Activated CD4-positive, alpha-beta T cell treated with anti-CD3 and anti-CD28 coated beads, Interleukin-10, Interleukin-2, amounts not matched to agents 100 ng/mL and 50 ng/mL, durations not matched to agents 16 hours and 8 hours (primary cell): ENCODE measurements at places on chromosomes 11 and 22.
A peak's percentile ranks its signal among the peaks of the same experiment; 100 is the strongest.

DNA sequence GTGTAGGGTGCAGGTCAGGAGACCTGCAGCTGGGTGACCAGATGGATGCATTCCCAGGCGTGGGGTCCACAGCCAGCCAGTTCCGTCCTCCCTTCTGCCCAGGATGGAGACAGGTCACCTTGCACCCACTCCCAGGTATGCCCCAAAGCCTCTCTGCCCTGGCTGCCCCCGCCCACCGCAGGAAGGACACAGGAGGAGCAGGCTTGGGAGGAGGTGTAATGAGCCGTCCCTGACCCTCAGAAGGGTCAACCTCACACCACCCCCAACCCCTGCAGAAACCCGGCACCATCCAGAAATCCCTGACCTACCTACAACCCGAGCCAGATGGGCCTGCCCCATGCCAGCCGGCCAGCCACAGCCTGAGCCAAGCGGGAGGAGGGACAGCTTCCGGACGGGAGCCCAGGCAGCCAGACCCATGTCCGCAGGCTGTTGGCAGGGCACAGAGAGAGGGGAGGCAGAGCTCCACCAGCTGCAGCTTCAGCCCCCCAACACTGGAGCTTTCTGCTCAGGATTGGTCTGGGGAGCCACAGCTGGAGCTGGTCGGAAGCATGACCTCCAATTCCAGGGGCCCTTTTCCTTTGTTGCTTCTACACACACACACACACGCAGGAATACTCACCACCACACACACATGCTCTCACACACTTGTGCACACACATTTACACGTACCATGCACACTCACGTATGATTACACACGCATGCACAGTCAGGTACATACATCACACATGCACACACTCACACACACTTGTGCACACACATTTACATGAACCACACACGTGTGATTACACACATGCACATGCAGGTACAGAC, 5.3 kb downstream of the IFITM10 start:
- DNase-seq = no peak

- DNase-seq = peak; percentile 85
Observed at GRCh38 chr11:47565340-47566148, at the start of gene PTPMT1. TSS of gene PTPMT1 (plus strand) at chr11:47565599. CDS start at chr11:47565623, 24 bp downstream.

DNA sequence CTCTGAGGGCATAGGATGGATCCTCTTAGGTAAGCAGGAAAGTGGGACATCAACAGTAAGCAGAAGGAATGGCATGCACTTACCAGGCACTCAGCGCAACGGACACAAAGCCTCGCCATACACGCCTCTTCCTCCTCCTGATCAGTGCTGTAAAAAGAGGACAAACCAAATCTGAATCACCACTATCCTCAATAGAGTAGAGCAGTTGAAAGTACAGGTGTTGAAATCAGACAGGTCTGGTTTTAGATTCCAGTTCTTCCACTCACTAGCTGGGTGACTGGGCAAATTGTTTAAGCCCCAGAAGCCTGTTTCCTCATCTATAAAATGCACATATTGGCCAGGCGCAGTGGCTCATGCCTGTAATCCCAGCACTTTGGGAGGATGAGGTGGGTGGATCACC, 8.6 kb upstream of the JAML start:
- DNase-seq = no peak

- DNase-seq = no peak
Observed at GRCh38 chr11:44614281-44614775, 48.9 kb downstream of the CD82 start.

DNA sequence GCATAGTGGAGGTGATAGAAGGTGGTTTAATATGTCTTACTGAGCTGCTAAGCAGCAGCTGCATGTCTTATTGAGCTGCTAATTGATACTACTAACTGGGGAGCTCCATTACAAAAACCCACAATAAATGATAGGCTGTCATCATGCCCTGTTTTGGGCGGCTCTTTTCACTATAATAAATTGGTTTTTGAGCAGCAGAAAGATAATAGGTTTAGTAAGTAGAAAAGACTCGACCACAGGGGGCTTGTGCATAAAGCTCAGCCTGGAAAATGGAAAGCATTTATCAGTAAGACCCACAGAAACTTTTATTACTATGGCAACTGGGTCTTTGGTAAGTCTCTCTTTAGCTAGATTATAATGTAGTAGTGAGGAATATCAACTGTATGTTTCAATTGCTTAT, 117.6 kb downstream of the LDLRAD3 start:
- DNase-seq = no peak

DNA sequence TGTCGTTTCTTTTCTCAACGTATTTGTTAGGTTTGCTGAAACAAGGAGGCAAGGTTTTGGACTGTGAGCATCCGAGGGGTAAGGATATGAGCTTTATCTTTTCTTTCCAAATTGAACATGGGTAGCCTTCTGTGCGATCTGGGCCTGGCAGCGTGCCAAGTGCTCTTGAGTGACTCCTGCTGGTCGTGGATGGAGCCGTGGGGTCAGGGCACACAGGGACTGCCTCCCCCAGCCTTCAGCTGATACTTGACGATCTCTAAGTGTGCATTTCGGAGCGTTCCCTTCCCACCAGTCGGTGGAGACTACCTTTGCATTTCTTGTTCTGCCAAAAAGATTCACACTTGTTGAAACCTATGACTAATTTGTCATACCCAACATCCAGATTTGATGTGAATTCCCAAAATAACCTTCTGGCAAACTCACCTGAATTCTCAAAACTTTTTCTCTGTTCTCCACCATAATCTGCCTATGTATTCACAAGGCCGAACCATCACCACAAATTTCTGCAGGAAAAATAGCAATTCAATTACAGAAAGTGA, 40.1 kb upstream of the CLMP start:
- DNase-seq = peak; percentile 47

GRCh38 chr22:38097557-38098409, 12.7 kb downstream of the BAIAP2L2 start:
- DNase-seq = no peak

DNA sequence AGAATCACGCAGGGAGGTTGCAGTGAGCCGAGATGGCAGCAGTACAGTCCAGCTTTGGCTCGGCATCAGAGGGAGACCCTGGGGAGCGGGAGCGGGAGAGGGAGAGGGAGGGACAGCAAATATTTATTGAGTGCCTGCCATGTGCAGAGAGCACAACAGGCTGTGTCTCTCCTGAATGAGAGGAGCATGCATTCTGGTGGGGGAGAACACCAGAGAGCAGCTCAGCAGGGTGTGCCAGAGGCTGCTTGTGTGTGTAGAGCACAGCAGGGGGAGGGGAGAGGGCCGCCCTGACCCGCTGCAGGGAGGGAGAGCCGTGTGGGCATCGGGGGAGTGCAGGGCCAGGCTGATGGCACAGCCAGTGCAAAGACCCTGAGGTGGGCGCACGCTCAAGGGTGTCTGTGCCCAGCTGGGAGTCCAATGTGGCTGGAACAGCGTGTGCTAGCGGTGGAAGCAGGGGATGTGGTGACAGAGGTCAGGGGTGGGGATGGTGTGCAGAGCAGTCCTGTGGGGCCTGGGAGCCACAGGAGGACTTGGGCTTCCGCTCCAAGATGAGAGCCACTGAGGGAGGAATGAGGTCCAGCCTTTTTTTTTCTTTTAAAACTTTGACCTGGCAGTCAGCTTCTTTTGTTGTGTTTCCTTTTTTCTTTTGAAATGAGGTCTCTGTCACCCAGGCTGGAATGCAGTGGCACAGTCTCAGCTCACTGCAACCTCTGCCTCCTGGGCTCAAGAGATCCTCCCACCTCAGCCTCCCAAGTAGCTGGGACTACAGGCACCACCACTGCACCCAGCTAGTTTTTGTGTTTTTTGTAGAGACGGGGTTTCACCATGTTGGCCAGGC, 12.0 kb downstream of the PPIL2 start:
- DNase-seq = no peak

DNA sequence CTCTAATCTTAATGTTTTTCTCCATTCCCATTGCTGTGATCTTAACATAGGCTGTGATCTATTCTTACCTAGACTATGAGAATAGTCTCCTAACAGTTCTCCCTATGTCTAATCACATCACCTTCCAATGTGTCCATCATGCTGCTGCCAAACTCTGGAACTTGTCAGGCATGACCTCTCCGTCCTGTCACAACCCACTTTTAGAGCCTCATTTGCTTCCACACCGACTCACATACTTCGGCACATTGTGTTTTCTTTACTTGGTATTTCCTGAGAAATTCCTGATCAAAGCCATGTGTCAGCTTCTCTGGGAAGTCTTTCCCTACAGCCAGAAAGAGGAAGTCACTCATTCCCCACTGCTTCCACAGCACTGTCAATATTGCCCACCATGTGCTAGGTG, 40.5 kb upstream of the BIRC3 start:
- DNase-seq = no peak

GRCh38 chr11:60336767-60337391, 9.8 kb downstream of the MS4A6E start:
- no peak for DNase-seq

- DNase-seq = no peak
Observed at GRCh38 chr11:101299210-101299609, 169.6 kb upstream of the PGR start.

- no peak for DNase-seq
Observed at GRCh38 chr22:45262931-45263462, 21.8 kb upstream of the UPK3A start.

GRCh38 chr22:48138855-48139254, 1376.4 kb downstream of the TBC1D22A start:
- DNase-seq = no peak

- no peak for DNase-seq
Observed at GRCh38 chr11:117910525-117910924, 18.7 kb downstream of the TMPRSS13 start.

GRCh38 chr11:84103096-84103495, 816.9 kb upstream of the CCDC90B start:
- DNase-seq = no peak

- no peak for DNase-seq
Observed at GRCh38 chr11:120548682-120549209, 37.2 kb downstream of the GRIK4 start.

- DNase-seq = no peak
Observed at GRCh38 chr11:84681456-84681855, 945.7 kb downstream of the DLG2 start.

GRCh38 chr22:26570115-26570514, 19.8 kb downstream of the TPST2 start:
- no peak for DNase-seq

DNA sequence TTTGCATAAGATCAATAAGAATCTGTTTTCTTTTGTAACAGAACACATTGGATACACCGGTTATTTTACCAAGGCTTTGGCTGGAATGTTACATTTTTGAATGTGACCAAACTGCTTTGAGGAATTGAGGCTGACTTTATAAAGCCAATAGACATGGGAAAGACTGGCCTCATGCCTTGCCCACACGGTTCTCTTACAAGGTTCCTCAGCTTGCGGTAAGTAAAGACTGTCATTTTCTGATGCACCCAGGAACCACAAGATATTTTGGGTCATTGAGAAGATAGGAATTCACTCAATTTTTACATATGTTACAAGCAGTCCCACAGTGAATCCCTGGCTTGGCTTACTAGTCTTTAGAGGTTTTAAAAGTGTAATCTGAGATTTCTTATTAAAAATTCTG, 23.9 kb downstream of the OR10A6 start:
- no peak for DNase-seq

DNA sequence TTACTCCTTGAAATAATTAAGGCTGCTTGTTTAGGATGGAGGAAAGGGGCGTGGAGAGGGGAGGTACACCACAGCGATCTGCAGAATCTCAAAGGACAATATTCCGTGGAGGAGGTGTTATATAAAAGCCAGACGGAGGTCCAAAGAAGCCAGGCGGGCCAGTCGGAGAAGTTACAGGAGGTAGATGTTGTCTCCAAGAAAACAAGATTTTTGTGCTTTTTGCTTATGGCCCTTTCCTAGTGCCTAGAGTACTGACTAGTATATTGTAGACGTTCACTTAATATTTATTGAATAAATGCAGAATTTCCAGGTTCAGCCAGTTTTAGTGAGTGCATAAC, 761 bp downstream of the ZDHHC13 start:
- DNase-seq = no peak

DNA sequence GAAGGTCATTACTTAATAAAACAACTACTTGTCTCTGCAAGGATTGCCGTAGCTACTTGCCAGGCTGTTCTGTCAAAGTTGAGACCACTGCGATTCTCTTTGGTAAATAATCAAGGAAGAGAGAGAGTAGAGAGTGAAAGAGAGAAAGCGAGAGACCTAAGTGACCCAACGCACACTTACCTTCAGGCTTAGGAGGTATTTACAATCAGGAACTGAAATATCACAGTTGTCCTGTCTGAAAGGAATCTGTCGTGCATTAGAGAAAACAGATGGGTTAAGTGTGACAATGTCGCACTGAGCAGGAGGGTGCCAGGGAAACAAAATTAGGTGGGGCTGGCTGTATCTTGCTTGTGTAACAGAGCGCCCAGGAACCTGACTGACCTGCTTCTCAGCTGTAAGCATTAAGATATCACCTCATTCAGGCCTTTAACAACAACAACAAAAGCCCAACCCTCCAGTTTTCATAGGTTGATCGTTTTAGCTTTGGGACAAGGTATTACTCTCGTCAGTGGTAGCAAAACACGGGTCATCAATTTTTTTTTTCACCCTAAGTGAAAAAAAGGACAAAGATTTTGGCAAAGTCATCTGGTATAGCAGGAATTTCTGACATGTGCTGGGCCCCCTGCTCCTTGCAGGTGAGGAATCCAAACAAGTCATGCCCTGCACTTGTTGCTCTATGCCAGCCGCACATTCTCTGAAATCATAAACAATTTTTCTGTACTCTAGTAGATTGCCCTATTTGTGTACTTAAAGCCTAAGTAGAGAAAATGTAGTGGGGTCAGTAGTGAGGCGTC, at the start of gene MUC15:
Gene MUC15, minus strand, starts transcription at position 403 of the 794 bp plus-strand sequence. CDS start 5,169 bp downstream, outside the sequence.
- DNase-seq = no peak

DNA sequence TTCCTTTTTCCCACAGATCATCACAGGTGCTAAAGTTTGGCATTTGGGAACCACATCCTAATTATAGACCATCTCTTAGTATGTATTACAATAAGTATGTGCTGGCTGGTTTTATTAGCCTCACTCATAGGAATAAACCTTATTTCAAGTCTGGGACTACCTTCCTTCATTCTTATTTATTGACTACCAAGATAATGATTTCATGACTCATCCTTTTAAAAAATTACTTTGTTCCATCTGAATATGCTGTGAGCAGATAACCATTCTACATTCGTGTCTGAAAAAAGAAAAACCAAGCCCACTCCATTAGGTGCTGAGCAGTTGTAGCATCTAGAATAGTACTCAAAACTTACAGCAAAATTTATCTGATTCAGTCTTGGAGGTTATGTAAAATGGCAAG, 12.3 kb downstream of the TNRC6B start:
- DNase-seq = no peak

GRCh38 chr11:86632499-86633269, 39.7 kb downstream of the ME3 start:
- DNase-seq = peak; percentile 86

- DNase-seq = no peak
Observed at GRCh38 chr11:116513278-116513823, 259.4 kb downstream of the BUD13 start.

GRCh38 chr22:20064140-20064480, 15.9 kb upstream of the DGCR8 start:
- DNase-seq = no peak

DNA sequence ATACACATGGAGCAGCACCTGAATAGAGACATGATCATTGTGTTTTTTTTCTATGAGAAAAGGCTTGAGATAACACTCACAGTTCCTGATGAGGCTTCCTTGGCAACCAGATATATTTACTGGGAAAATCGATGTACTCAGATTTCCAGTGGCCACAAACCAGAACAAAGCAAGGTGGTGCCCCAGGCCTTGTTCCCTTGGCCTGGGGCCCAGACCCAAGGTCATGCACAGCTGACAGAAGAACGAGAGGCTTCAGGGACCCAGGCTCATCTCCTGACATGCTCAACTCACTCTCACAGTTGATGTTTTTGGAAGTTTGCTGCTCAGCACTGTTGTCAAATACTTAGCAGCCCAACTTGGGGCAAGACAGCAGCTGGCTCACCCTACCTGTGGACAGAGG, 281.8 kb downstream of the NTM start:
- no peak for DNase-seq

- DNase-seq = no peak
Observed at GRCh38 chr11:62489204-62489603, 57.4 kb downstream of the AHNAK start.
